ENCODE measurements at places on chromosomes 7 and 10. TPM values are rescaled to one million over a fixed set of nuclear protein-coding genes. Genes with fewer than 3 reads are reported as not detected.

- H3K4me1 ChIP-seq = no peaks in the 10 kb centered on the region
- H3K27ac ChIP-seq = no peak overlapping the region
- H3K4me3 ChIP-seq = no peak overlapping the region
- no peaks in the 10 kb centered on the region for H3K36me3 ChIP-seq
- no peaks in the 10 kb centered on the region for H3K27me3 ChIP-seq
Observed at GRCh38 chr7:127123220-127123619, 129.5 kb downstream of the GRM8 start.

DNA sequence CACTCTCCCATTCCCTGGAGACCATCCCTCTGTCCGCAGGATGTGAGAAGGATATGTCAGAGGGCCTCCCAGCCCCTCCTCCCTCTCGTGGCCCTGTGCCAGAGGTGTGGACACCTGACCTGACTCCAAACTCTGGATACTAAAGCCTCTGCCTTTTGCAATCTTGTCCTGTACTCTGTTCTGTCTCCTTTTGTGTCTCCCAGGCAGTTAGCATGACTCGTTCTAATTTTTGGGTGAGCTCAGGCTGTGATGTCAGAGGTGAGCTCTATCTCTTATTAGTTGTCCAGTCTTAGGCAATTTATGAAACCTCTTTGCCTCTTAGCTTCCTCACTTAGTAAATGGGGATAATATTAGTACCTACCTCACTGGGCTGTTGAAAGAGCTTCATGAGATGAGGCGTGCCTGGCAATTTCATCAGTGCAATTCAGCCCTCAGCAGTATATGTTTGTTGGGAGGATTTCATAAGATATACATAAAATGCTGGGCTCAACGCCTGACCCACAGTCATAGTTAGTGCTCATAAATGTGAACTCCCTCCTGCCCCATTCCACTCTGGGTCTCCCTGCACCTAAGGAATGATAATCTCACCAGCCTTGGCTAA, 10.9 kb downstream of the MARVELD1 start:
- no peaks in the 10 kb centered on the region for H3K27me3 ChIP-seq
- no peak overlapping the region for H3K4me3 ChIP-seq
- no peaks in the 10 kb centered on the region for H3K4me1 ChIP-seq
- no peaks in the 10 kb centered on the region for H3K36me3 ChIP-seq
- no peak for DNase-seq

DNA sequence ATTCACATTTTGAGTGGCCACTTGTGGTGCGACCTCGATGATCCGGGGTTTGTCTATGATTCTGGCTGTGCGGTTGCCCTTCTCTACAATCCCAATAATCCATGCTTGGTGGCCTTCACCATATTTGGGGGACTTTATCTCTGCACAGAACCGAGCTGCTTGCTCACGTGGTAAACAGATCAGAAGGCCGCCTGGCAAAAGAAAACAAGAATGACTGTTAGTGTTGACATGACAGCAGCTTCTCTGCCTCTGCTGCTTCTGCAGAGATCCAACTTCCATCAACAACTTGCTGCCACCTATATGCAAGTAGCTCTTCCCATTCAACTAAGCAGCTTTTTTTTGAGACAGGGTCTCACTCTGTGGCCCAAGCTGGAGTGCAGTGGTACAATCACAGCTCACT, 19.3 kb upstream of the PHYH start:
- H3K27me3 ChIP-seq = no peaks in the 10 kb centered on the region
- H3K36me3 ChIP-seq = peaks cover 45% of the 10 kb centered on the region
- no peak overlapping the region for H3K27ac ChIP-seq
- H3K4me1 ChIP-seq = no peaks in the 10 kb centered on the region
- no peak overlapping the region for H3K4me3 ChIP-seq

DNA sequence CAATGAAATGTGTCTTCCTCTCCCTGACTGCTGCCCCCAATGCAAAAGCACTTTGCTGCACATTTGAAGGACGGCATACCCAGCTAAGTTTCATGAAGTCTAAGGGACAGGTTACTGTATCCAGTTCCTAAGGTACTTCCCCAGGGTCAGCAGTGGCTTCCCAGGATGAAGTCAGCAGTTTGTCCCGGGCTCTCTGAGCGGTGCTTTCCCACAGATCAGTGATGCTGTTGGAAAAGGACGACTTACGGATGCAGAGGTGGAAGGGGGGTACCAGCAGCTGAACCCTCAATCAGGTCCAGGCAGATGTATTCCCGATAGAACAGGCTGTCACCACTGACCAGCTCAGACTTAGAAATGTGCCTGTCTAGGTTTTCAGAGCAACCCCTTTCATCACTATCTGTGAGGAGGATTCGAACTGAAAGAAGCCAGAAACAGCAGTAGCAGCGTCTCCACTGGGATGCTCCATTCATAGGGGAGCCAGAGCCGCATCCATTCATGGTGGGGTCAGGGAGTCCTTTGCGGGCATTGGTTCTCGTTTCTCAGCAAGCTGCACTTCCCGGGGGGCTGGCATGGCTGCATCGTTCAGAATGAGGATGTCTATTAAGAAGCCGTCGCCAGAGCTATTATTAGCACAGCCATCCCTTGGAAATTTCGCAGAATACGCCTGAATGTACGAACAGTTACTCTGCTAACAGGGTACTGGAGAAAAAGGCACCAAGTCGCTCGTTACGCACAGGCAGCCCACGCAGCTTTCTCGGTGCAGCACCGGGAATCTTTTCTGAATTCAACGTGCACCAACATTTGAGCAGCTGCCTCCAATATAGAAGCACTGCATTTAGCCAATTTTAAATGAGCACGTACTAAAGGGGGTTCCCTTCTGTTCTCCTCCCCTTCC, 303.7 kb downstream of the PRPF18 start:
- no peaks in the 10 kb centered on the region for H3K36me3 ChIP-seq
- H3K27ac ChIP-seq = peak overlapping the region; percentile 74
- DNase-seq = peak; percentile 47

DNA sequence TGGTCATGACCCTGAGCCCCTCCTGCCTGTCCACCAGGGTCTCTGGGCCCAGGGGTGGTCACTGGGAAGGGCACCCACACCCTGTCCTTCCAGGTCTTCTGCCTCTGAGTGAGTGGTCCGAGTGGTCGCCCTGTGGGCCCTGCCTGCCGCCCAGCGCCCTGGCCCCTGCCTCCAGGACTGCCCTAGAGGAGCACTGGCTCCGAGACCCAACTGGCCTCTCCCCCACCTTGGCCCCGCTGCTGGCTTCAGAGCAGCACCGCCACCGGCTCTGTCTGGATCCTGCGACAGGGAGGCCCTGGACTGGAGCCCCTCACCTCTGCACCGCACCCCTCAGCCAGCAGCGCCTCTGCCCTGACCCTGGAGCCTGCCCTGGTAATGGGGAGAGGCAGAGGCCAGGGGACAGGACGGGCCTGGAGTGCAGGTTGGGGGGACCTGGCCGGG, 13.9 kb upstream of the ZNF862 start:
- no peaks in the 10 kb centered on the region for H3K36me3 ChIP-seq
- no peak for DNase-seq
- no peaks in the 10 kb centered on the region for H3K4me1 ChIP-seq
- H3K27me3 ChIP-seq = no peaks in the 10 kb centered on the region
- no peak overlapping the region for H3K27ac ChIP-seq

Gene NUTM2D
- 0.95 TPM for total RNA-seq

DNA sequence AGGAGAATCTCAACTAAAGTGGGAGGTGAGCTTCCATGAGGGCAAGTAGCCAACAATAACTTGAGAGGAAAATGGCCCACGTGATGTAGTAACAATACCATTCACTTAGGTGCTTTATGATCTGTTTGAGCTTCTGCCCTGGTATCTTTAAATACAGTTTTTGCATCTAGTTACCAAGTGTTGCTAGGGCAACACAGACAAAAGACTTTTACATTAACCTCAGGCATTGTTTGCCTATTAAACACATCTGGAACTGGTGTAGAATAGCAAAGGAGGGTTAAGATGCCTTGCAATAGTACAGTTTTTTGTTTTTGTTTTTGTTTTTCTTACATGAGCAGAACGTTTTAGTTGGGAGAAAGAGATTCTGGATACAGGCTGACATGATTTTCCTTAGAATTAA, 97.7 kb upstream of the MTPN start:
- no peaks in the 10 kb centered on the region for H3K36me3 ChIP-seq
- H3K4me1 ChIP-seq = no peaks in the 10 kb centered on the region
- no peak overlapping the region for H3K4me3 ChIP-seq
- H3K27ac ChIP-seq = no peak overlapping the region
- no peaks in the 10 kb centered on the region for H3K27me3 ChIP-seq

Gene ADGRA1
- 0.22 TPM for total RNA-seq

- H3K27me3 ChIP-seq = no peaks in the 10 kb centered on the region
- no peaks in the 10 kb centered on the region for H3K4me1 ChIP-seq
- no peak overlapping the region for H3K4me3 ChIP-seq
- DNase-seq = no peak
- H3K27ac ChIP-seq = no peak overlapping the region
- H3K36me3 ChIP-seq = no peaks in the 10 kb centered on the region
Observed at GRCh38 chr7:1548438-1548831, 7.6 kb downstream of the TMEM184A start.

Gene VENTX
- total RNA-seq = 3.0 TPM

- no peaks in the 10 kb centered on the region for H3K27me3 ChIP-seq
- no peaks in the 10 kb centered on the region for H3K36me3 ChIP-seq
- H3K4me3 ChIP-seq = peak overlapping the region; percentile 68
- DNase-seq = no peak
Observed at GRCh38 chr10:89837165-89838043, 136.0 kb downstream of the KIF20B start.

Gene SSMEM1
- total RNA-seq = not detected

Gene LGI1
- 0.81 TPM for total RNA-seq

DNA sequence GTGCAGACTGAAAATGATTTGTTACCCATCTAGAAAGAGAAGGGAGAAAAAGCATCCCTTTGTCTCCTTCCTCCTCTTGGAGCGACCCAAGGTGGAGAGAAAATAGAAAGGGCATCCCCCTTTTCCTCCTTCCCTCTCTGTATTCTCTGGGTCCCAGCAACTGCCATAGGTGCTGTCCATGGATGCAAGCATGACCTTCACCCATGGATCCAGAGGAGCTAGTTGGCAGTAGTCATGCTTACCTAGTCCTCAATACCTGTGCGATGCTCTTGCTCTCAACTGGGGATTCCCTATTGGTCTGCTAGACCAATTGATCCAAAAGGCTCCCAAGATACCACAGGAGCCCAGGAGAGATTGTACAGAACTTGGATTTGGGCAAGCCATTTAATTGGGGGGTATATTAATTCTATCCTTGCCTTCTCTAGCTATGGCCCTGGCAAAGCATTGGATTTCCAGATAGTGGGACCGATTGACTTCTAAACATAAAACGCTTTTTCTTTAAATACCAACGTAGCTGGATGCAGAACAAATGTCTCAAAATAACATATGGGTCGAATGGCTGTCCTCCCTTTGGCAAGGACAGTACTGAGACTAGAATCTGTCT, 547.8 kb upstream of the IGFBP3 start:
- no peaks in the 10 kb centered on the region for H3K36me3 ChIP-seq
- no peak overlapping the region for H3K27ac ChIP-seq
- H3K4me3 ChIP-seq = no peak overlapping the region
- H3K4me1 ChIP-seq = no peaks in the 10 kb centered on the region

DNA sequence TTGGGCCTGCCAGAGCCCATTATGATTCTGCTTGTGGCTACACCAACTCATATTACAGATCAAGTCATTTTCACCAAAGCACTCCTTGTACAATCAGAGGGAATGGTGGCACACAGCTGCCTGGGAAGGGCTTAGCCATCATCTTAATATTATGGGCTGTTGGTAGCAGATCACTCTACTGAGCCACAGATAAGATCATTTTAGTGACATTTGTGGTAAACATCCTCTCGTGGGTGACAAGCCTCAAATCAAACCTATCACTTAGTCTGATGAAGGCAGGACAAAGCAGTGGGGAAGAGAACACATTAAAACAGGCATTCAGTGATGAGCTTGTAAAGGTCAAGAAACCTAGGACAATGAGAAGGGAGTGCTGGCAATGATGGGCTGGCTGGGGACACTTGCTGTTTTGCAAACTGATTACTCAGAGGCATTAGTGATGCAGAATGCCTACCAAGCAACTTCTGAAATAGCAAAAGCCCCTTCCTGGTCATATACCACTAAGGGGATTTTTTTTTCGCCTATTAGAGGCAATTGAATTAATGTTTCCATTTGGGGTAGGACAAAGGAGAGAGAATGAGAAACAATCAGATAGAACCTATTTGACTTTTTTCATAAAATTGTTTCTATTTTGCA, 137.5 kb upstream of the WDR11 start:
- no peak overlapping the region for H3K4me3 ChIP-seq
- no peaks in the 10 kb centered on the region for H3K36me3 ChIP-seq
- H3K4me1 ChIP-seq = no peaks in the 10 kb centered on the region
- DNase-seq = no peak
- H3K27me3 ChIP-seq = no peaks in the 10 kb centered on the region

DNA sequence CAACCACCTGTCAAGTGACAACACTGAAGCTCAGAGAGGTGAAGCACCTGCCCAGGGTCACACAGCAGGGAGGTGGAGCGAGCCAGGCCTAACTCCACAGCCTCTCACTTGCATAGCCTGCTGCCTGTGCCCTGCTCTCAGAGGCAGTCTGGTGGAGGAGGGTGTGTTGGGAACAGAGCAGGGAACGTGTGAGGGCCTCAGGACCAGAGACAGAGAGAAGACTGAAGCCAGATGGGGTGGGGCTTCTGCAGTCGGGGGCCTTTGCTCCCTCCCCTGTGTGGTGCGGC, 114.0 kb downstream of the PTPN20 start:
- no peaks in the 10 kb centered on the region for H3K4me1 ChIP-seq
- no peak overlapping the region for H3K4me3 ChIP-seq
- no peaks in the 10 kb centered on the region for H3K36me3 ChIP-seq
- H3K27me3 ChIP-seq = no peaks in the 10 kb centered on the region
- peak; percentile 15 for DNase-seq
- H3K27ac ChIP-seq = no peak overlapping the region

GRCh38 chr7:117399820-117400422, 27.4 kb downstream of the ASZ1 start:
- no peaks in the 10 kb centered on the region for H3K27me3 ChIP-seq
- H3K36me3 ChIP-seq = no peaks in the 10 kb centered on the region
- no peak for DNase-seq
- no peak overlapping the region for H3K4me3 ChIP-seq

Gene PNLIPRP3
- total RNA-seq = not detected

Gene TMEM176A
- total RNA-seq = 30.6 TPM

Gene SEMA3E
- total RNA-seq = 0.22 TPM

Gene H2BK1
- not detected for total RNA-seq

DNA sequence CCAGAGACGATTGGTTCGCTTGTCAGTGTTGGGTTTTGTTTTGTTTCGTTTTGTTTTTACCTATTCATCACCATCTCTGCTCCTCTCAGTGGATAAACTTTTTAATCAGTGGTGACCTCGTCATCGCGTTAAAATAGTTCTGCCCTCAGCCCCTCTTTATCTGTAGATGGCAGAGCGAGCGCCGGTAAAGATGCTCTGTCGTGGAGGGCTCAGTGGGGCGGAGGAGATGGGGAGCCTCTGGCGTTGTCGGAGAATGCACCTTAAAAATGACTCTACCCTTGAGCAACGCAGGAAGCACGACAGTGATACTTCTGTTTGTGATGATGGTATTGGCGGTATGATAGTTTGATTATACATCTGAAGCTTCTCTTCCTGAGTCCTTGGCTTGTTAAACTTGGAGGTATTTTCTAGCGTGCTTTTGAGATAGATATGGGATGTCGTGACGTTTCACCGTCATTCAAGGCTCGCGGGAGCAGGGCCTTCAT, 554 bp downstream of the CSGALNACT2 start:
- H3K27ac ChIP-seq = peak overlapping the region; percentile 48
- H3K27me3 ChIP-seq = no peaks in the 10 kb centered on the region
- H3K36me3 ChIP-seq = no peaks in the 10 kb centered on the region
- H3K4me3 ChIP-seq = peak overlapping the region; percentile 64

- peak; percentile 53 for DNase-seq
- H3K36me3 ChIP-seq = no peaks in the 10 kb centered on the region
- H3K27me3 ChIP-seq = no peaks in the 10 kb centered on the region
- peaks cover 20% of the 10 kb centered on the region for H3K4me1 ChIP-seq
Observed at GRCh38 chr7:158782761-158783401, 46.4 kb downstream of the ESYT2 start.

Gene AKR1D1
- total RNA-seq = not detected

Gene KCNIP2
- 2.2 TPM for total RNA-seq

Data from adrenal gland (tissue), 19 donors.